ENCODE measurements at places on chromosomes 11 and 22.

DNA sequence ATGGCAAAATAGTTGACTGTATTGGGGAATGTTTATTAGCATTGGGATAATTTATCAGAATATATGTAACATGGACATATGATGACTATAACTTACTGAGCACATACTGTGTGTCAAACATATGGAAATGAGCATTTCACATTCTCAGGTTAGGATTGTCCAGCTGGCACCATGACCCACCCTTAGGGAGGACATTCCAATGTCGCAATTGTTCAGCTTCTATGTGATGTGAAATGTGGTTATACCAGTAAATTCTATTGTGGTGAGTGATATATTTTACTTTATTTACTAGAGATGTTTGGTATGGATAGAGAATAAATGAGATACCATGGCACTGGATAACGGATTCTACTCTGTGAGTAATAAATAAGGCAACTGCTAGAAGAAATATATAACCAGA is 50.4 kb downstream of the OR4A47 start:
- H3K27me3 ChIP-seq = no peaks in the 10 kb centered on the region
- no peak for DNase-seq
- H3K27ac ChIP-seq = no peak overlapping the region

GRCh38 chr11:47593492-47593933 is 698 bp downstream of the C1QTNF4 start:
- no peak overlapping the region for H3K27ac ChIP-seq
- peaks cover 2% of the 10 kb centered on the region for H3K36me3 ChIP-seq
- DNase-seq = no peak
- peaks cover 24% of the 10 kb centered on the region for H3K27me3 ChIP-seq
- no peak overlapping the region for H3K4me3 ChIP-seq
- H3K4me1 ChIP-seq = no peaks in the 10 kb centered on the region

GRCh38 chr11:68531129-68531693 is 70.7 kb downstream of the PPP6R3 start:
- peaks cover 27% of the 10 kb centered on the region for H3K36me3 ChIP-seq
- no peak overlapping the region for H3K4me3 ChIP-seq
- DNase-seq = no peak

DNA sequence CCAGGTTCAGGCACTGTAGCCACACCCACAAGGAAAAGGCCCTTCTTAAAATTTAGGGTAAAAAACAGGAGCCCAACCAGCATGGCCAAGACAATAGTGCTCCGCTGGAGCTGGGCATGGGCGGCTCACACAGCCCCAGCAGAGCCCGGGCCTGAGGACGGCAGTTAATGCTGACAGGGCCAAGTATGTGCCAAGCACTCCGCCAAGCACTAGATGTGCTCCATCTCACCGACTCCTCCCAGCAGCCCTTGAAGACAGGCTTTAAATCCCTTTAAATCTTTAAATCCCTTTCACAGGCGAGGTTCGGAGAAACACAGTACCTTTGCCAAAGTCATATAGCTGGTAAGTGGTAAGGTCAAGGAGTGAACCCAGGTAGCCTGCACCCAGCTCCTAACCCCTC is 4.8 kb downstream of the ARFGAP2 start:
- peaks cover 16% of the 10 kb centered on the region for H3K4me1 ChIP-seq
- H3K27me3 ChIP-seq = no peaks in the 10 kb centered on the region
- peaks cover 13% of the 10 kb centered on the region for H3K36me3 ChIP-seq
- H3K27ac ChIP-seq = peak overlapping the region; percentile 75

DNA sequence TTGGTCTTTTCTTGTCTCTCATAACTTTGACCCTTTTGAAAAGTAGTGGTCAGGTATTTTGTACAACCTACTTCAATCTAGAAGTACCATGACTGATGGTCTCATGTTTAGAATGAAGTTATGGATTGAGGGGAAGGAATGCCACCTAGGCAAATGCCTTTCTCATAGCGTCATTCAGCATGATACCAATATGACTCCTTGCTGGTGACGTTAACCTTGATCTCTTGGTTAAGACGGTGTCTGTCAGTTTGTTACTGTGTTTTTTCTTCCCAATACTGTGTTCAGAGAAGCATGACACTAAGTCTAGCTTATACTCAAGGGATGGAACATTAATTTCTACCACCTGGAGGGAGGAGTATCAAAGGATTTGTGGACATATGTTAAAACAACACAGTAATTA is 130.9 kb downstream of the KIF18A start:
- H3K4me3 ChIP-seq = no peak overlapping the region
- no peak overlapping the region for H3K27ac ChIP-seq
- no peak for DNase-seq
- H3K4me1 ChIP-seq = no peaks in the 10 kb centered on the region

- DNase-seq = no peak
- no peaks in the 10 kb centered on the region for H3K4me1 ChIP-seq
- H3K27me3 ChIP-seq = no peaks in the 10 kb centered on the region
- peaks cover 8% of the 10 kb centered on the region for H3K36me3 ChIP-seq
- H3K27ac ChIP-seq = no peak overlapping the region
Measured at GRCh38 chr11:112129656-112130055, 34.2 kb downstream of the IL18 start.

DNA sequence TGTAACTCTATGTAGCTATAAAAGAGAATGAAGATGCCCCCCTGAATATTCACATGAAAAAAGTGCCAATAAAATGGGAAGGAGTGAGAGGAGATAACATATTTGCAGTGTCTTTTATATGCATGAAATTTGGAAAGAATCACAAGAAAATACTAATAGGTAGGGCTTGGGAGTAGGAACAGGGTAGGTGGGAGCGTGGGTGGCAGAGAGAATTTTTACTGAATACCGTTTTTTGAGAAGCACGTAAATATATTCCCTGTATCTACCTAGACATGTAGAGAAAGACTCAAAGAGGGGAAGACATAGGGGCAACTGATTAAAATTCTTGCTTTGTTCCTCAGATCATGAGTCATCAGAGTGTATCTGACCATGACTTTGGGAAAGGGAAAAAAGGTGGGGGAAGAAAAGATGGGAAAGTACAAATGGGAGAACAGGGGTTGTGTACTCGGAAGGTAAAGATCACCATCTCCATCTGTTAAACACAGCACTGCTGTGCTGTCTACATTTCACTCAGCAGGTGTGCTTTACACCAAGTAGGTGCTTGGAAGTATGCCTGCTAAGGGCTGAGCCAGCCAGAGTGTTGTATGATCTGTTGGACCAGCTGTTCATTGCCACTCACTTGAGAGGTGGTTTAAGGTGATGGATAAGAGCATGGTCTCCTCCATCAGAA is 16.0 kb downstream of the PRR5L start:
- no peak overlapping the region for H3K4me3 ChIP-seq
- H3K27me3 ChIP-seq = peaks cover 15% of the 10 kb centered on the region
- H3K36me3 ChIP-seq = no peaks in the 10 kb centered on the region
- H3K27ac ChIP-seq = no peak overlapping the region
- H3K4me1 ChIP-seq = no peaks in the 10 kb centered on the region

DNA sequence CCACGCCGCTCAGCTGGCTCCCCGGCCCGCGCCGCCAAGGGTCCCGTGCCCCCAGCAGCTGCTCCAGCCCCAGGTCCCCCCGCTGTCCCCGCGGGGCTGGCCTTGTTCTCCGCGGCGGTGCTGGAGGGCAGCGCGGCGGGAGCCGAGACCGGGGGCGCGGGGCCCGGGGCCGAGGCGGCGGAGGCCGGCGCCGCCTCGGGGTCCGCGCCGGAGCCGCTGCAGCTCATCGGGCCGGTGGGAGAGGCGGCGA is 128 bp downstream of the TAF10 start:
- no peaks in the 10 kb centered on the region for H3K27me3 ChIP-seq
- H3K27ac ChIP-seq = no peak overlapping the region
- peaks cover 28% of the 10 kb centered on the region for H3K4me1 ChIP-seq
- peaks cover 38% of the 10 kb centered on the region for H3K36me3 ChIP-seq
- H3K4me3 ChIP-seq = peak overlapping the region; percentile 90
- DNase-seq = no peak

GRCh38 chr11:88886796-88887195 is 179.0 kb downstream of the GRM5 start:
- H3K27ac ChIP-seq = no peak overlapping the region
- DNase-seq = no peak
- H3K27me3 ChIP-seq = no peaks in the 10 kb centered on the region

Measured in memory B cell (primary cell).